ENCODE measurements at places on chromosomes 3 and 15.

GRCh38 chr15:93523481-93523880 lies 434.5 kb upstream of the RGMA start:
- no peak for DNase-seq

- DNase-seq = no peak
Observed at GRCh38 chr3:102036017-102036416, 186.7 kb downstream of the NFKBIZ start.

DNA sequence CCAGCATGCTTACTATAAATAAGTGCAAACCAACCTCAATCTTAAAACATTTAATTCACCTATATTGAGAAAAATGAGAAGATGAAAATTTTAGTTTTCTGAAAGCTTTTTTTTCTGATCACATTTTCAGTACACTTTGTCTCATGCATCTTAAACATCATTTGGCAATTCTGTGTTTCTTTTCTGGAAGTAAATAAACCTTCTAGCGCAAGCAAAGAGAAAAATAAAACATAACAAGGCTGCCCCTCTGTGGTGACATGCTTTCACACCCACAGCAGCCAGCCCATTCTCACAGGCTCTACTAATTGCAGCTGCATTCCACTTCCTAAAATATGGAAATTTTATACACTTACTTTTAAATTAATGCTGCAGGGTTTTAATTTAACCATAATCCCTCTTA lies 90.1 kb downstream of the NEK10 start:
- DNase-seq = no peak

DNA sequence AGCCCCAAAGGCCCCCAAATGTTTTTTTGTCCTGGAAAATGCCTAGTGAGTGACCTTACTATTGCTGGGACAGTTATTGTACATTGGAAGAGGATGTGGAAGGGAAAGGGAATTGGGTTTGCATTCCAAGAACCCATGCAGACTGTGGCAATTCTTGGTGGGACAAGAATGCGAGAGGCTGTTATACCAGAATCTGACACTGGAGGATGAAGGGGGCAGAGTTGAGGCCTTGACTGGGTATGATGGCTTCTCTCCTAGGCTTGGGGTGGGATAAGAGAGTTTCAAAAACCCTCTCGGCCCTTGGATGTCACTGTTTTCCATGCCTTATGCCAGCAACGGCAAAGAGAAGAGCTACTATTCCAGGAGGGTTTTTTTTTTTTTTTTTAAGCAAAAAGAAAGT lies 25.3 kb downstream of the IL16 start:
- no peak for DNase-seq

Measured in CD8-positive, alpha-beta memory T cell (primary cell).